ENCODE measurements at places on chromosomes 5 and 9.
A peak's percentile ranks its signal among the peaks of the same experiment; 100 is the strongest.

- peak; percentile 44 for DNase-seq
Measured at GRCh38 chr5:142584891-142585290, 101.0 kb downstream of the FGF1 start.

GRCh38 chr5:178367736-178368120 is 135.1 kb upstream of the PHYKPL start:
- no peak for DNase-seq

GRCh38 chr9:127751269-127752054 is 16.4 kb upstream of the TOR2A start:
- no peak for DNase-seq

GRCh38 chr9:77384406-77384805 is 207.1 kb downstream of the VPS13A start:
- DNase-seq = peak; percentile 29

- no peak for DNase-seq
Measured at GRCh38 chr5:88841212-88841611, 41.8 kb downstream of the MEF2C start.

- no peak for DNase-seq
Measured at GRCh38 chr9:74414325-74414724, 82.8 kb upstream of the RORB start.

- peak; percentile 16 for DNase-seq
Measured at GRCh38 chr5:84718377-84718776, 333.7 kb upstream of the EDIL3 start.

- no peak for DNase-seq
Measured at GRCh38 chr9:19754921-19755320, 33.9 kb downstream of the SLC24A2 start.

DNA sequence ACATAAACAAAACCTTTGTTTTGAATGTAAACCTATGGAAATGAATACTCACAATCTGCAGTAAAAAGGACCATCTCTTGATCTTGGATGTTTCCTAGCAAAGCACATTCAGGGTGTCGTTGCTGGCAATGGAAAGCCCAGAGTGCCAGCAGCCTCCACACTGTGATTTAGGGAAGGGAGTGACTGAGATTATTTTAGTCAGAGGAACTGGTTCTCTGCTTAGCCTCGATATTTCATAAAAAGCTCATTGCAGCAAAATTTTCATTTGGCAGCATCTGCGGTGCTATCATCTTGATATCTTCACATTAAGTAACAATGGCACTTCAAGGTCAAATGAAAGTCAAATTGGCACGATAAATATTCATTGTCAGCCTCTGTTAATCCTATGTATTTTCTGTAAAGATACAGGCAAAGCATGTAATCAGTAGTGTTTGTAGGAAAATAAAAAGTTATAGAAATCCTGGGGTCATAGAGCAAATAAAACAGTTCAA is 116.0 kb downstream of the MACIR start:
- no peak for DNase-seq

- no peak for DNase-seq
Measured at GRCh38 chr5:166245556-166245955, 2045.9 kb upstream of the WWC1 start.

- DNase-seq = no peak
Measured at GRCh38 chr5:163432544-163432943, 4.9 kb upstream of the CCNG1 start.

DNA sequence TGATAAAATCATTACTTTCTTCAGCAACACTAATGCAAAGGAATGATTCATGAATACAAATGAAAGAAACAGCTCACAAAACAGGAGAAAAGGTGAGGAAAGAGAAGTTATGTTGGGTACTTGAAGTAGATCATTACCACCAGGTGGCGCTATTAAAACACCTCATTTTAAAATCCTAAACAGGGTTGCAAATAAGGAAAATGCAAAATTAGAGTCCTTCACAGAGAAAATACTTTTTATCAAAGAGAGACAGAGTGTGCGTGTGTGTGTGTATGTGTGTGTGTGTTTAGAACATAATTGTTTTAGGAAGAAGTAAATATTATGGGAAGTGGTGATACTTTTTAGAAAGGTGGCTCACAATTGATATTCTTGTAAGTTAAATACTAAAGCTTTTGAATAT is 49.5 kb upstream of the CD180 start:
- peak; percentile 56 for DNase-seq

- no peak for DNase-seq
Measured at GRCh38 chr9:23322392-23322791, 503.6 kb downstream of the ELAVL2 start.

DNA sequence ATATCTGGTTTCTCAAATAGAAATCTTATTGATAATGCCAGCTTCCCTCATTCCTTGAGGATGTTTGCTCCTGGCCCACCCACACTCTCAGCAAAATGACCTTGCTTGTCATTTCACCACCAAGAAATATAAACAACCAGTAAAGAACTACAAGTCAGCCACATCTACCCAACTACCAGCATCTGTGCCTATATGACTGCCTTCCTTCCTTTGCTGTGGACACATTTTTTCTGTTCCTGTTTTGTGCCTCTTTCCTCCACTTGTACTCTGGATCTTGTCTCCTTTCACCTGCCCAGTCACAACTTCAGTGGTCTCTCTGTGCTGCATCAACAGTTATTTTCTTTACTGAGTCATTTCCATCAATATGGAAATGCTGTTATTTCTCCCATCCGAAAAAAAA is 20.3 kb downstream of the KIF2A start:
- DNase-seq = no peak

GRCh38 chr9:89610391-89610925 is 5.6 kb downstream of the GADD45G start:
- DNase-seq = no peak

DNA sequence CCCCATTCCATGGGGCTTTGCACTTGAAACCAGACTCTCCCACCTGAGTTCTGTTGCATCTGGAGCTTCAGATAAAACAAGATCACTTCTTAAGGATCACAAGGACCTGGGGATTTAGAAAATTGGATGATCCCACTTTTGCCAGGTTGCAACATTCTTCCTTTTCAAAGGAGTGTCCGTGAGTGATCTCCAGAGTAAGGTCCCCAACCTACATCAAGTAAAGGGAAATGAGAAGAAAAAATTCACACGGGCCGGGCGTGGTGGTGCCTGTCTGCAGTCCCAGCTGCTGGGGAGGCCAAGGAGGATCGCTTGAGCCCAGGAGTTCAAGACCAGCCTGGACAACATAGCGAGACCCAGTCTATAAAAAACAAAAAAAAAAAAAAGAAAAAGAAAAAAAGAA is 41.2 kb upstream of the COL5A1 start:
- DNase-seq = no peak

- peak; percentile 81 for DNase-seq
Measured at GRCh38 chr5:20572614-20573013, 584.6 kb upstream of the CDH18 start.

DNA sequence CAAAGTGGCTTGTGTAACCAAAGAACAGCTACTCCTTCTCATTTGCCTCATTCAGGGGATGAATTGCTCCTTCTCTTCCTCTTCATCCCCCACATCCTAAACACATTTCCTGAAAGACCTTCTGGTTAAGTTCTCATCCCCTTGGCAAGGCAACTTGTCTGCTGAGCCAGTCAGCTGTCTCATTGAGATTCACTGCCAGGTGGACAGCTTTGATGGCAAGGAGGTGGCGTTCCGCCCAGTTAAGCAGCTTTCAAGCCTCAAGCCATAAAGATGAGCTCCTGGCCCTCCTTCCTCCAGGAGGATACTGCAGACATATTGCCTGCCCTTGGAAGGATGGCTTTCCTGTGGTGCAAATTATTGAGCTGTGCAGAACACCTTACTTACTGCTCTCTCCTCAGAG is 448.6 kb upstream of the MPDZ start:
- no peak for DNase-seq

GRCh38 chr9:81717747-81718077 is 28.4 kb upstream of the TLE1 start:
- DNase-seq = no peak

GRCh38 chr5:171242521-171242920 is 66.5 kb upstream of the TLX3 start:
- no peak for DNase-seq

DNA sequence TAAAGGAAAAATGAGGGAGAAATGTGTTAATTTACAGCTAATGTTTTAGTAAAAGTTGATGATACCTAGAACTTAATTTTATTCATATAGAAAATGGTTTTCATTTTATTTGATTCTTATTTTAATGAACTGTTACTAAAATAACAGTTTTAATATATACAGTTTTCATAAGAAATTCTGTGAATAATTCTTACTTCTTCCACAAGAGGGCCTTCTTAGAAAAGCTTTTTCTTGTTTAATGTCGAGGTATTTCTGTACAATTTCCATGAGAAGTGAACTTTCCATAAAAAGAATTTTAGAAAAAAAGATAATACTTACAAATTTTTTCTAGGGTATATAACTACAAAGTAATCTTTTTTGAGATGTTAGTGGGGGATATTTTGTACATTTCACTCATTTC is 73.9 kb downstream of the KLF9 start:
- DNase-seq = peak; percentile 20

DNA sequence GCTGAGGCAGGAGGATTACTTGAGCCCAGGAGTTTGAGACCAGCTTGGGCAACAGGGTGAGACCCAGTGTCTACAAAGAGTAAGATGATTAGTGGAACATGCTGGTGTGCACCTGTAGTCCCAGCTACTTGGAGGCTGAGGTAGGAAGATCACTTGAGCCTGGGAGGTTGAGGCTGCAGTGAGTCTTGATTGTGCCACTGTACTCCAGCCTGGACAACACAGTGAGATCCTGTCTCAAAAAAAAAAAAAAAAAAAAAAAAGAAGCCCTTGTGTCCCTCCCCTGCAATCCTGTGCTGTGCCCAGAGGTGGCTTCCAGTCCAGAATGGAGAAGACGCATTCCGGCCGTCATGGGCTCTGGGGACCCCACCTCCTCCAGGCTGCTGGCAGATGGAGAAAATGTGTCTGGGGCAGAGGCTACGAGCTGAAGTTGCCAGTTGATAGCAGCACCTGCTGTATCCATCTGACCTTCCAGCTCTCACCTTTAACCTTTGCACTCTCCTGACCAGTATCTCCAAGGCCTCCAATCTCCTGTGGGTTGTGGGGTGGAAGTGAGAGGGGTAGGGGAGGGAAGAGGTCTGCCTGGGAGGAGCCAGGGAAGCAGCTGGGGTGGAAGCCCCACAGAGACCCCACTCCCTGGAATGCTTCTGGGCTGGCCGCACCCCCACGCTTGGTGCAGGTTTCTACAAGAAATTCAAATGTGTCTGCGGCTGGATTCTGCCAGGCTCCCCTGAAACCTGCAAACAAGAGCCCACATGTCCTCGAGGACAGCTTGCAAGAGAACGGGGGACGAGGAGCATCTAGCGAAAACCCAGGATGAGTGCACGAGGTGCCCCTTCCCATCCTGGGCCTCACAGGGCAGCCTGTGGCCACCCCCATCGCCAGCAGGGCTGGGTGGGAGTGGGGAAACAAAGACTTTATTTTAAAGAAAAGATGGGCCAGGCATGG is 148.3 kb upstream of the IER5L start:
- DNase-seq = no peak

GRCh38 chr5:94361832-94362796 is 256.3 kb downstream of the KIAA0825 start:
- no peak for DNase-seq

DNA sequence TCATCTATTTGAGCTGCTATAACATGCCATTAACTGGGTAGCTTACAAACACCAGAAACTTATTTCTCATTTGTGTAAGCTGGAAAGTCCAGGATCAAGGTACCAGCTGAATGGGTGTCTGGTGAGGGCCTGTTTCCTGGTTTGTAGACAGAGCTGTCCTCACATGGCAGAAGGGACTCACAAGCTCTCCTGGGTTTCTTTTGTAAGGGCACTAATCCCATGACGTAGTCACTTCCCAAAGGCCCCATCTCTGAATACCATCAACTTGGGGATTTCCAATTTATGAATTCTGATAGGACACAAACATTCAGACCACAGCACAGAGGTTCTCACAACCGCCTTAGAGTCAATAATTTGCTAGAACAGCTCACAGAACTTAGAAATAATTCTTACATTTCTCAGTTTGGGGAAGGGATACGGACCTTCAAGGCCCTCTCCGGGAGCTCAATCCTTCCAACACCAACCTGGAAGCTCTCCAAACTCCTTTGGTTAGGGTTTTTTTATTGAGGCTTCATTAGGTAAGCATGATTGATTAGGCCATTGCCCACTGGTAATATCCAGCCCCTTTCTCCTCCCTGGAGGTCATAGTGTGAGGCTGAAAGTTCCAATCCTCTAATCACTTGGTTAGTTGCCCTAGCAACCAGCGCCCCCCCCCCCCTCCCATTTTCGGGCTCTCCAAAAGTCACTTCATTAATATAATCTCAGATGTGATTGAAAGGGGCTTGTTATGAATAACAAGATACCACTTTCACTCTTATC is 7.6 kb upstream of the DNAJA1 start:
- DNase-seq = no peak

DNA sequence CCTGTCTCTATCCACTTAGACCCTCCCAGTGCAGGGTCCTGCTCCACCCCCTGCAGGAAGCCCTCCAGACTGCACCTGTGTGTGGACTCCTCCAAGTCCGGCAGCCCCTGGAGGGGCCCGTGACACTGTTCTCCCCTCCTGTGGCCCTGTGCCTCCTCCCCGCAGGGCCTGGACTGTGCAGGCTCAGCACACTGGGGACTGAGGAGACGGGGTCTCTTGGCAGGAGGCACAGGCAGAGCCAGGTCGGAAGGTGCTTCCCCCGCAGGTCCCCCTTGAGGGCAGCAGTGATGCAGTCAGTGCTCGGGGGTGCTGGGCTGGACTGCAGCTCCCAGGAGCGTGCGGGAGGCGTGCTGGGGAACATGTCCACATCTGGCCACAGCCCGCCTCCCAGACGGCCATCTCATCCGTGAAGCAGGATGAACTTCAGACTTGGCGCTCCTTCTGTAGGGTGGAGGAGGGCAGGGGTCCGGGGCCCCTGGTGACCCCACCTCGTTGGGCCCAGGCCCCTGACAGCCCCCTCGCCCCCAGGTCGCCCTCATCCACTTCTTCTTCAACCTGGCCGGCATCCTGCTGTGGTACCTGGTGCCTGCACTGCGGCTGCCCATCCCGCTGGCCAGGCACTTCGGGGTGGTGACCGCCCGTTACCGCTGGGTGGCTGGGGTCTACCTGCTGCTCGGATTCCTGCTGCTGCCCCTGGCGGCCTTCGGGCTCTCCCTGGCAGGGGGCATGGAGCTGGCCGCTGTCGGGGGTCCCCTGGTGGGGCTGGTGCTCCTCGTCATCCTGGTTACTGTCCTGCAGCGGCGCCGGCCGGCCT is 4.9 kb downstream of the SLC34A3 start:
- no peak for DNase-seq

DNA sequence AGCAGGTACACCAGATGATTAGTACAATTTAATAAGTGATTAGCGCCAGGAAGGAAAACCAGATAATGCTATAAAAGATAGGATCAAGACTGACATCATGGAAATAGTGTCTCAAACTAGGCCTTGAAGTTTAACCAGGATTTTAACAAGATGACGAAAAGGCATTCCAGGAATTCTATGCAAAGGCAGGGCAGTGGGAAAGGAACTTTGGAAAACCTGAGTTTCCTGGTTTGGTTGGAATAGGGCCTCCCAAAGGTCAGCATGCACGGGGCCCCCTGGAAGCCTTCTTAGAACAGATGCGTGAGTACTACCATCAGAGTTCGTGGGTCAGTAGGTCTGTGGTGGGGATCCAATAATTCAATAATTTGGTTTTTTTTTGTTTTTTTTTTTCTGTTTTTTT is 935.2 kb upstream of the DMAC1 start:
- peak; percentile 74 for DNase-seq

Measured in astrocyte (in vitro differentiated cells and primary cell).